ENCODE measurements at places on chromosomes 2 and 18.
A peak's percentile ranks its signal among the peaks of the same experiment; 100 is the strongest.

- DNase-seq = no peak
Observed at GRCh38 chr2:242024751-242025355, 155.3 kb downstream of the RTP5 start.

GRCh38 chr2:181052523-181052891 lies 72.1 kb downstream of the UBE2E3 start:
- no peak for DNase-seq

DNA sequence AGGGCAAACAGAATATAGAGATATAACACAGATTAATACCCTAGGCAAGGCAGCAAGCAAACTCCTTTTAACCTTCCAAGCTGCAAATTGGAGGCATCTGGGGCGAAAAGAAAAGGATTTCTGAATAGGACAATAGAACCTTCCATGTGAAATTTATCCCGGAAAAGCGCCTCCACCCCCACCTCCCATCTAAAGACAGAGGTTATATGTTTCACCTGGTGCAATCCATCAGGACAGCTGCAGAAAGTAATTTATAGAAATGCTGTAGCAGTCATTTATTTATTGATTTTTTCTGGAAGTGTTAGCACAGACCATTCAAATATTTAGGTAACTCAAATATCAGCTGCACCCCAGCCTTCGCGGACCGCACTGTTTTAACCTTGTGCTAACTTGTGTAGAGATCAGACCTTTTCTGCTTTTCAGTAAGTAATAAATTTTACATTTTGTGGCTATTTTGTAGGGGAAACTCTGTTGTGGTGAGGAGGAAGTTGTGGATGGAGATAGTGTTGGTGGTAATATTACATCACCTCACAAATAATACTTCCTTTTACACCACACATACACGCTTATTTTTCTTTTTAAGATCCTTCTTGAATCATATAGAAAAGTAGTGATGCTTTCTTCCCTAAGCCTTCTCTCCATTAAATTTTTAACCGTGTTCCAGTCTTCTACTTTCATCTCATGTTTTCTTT lies 919.3 kb upstream of the CDH2 start:
- DNase-seq = no peak

DNA sequence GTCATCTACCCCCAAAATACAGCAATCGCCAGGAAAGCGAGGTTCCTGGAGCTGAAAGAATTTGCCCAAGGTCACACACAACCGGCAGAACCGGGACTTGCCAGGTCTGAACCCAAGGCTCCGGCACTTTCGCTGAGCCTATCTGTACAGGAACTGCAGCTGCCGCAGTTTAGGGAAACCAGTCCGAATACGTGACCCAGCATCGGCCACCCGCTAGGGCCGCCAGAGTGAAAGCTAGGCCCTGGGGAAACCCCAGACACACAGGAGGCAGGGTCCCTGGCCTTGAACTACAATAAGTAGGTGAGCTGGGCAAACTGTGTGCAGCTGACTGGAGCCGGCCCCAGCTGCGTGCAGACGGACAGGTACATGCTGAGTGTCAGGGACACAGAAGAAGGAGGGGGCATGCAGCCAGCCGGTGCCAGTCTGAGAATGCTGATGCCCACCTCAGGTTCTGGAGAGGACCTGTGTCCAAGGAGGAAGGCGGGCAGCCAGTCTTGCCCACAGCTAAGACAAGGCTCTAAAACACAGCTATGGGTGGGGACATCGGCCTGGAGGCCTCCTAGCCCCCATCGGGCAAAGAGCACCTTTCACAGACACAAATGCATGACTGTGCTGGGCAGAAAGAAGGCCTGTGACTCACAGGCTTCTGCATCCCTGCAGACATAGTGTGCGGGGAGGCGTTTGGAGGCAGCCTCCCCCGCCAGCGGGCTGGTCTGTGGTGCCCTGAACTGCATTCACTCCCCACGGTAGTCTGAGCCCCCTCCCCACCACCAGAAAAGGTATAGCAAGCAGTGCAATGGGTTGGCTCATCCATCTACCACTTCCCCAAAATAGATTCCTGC lies 107.4 kb upstream of the ID2 start:
- no peak for DNase-seq

DNA sequence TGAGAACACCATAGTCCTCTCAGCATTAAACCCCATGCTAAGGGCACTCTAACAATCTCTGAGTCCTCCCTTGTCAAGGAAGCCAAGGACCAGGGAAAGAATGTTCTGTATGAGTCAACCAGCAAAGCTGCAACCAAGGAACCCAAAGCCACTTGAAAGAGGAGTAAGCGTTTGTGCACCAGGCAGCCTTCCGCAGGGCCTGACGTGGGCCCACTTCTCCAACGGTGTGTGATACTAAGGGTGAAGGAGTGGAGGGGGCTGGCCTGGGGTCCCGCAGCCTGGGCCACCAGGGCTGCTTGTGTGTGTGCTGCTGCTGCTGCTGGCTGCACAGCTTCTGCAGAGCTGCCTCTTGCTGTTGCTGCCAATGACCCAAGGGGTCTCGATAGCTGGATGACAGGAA lies 30.1 kb upstream of the GALNT14 start:
- no peak for DNase-seq

DNA sequence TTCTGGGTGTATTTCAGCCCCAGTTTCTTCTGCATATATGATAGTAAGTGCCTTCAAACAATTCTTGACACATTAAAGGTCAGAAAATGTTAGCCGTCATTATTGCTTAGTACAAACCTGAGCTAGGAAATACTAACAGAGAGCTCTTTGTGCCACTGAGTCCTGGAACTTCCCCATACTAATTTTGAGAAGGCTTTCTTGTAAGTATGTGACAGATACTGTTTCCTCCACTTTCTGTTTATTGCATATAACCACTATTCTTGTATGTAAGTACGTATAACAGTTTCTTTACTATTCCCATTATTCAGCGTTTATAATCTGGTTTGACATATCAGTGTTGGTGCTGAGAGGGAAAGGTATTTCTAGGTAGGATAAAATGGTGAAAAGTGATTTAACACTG lies 9.8 kb downstream of the PPP1CB start:
- DNase-seq = no peak

DNA sequence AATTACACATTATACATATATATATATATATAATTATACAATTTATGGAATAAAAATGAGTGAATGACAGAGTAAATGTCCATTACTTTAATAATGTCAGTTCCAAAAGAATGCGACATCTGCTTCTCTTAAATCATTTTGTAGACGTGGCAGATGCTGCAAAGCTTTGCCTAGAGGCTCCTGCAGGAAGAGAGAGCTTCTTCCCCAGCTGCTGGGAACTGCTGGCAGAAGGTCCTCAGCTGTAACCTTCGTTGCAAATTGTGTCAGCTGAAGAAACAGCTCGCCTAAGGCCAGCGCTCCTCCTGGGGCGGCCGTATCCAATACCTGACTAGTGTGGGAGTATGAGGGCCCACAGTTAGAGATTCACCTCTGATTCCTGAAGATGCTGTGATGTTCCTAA lies 9.6 kb upstream of the THNSL2 start:
- DNase-seq = no peak

GRCh38 chr18:13503836-13504235 lies 222.5 kb downstream of the FAM210A start:
- no peak for DNase-seq

- DNase-seq = no peak
Observed at GRCh38 chr18:8217051-8217564, 392.1 kb upstream of the RAB12 start.

DNA sequence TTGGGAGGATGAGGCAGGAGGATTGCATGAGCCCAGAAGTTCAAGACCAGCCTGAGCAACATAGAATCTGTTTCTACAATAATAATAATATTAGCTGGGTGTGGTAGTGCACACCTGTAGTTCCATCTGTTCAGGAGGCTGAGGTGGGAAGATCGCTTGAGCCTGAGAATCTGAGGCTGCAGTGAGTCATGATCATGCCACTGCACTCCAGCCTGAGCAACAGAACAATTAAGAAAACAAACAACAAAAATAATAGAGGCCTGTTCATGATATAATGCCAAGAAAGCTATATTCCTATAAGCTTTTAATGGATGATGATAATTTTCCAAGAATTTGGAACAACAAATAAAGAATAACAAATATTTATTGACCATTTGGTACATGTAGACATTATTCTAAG lies 6.9 kb upstream of the CCBE1 start:
- peak; percentile 54 for DNase-seq

DNA sequence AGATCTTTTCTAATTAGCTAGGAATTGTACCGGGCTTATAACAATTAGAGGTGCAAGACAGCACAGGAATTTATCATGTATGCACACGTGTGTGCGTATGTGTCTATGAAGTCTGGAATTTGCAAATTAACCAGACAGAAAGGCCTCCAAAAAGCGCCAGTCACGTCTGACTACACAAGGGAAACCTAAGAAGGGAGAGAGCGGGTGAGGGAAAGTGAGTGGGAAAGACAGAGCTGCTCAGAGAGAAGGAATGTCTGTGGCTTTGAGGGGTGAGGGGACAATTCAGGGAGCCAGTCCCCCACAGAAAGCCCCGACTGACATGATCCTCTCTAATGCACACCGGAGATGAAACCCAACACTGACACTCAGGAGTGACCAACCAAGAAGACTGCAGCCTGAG lies 197.7 kb upstream of the SH3BP4 start:
- peak; percentile 46 for DNase-seq

DNA sequence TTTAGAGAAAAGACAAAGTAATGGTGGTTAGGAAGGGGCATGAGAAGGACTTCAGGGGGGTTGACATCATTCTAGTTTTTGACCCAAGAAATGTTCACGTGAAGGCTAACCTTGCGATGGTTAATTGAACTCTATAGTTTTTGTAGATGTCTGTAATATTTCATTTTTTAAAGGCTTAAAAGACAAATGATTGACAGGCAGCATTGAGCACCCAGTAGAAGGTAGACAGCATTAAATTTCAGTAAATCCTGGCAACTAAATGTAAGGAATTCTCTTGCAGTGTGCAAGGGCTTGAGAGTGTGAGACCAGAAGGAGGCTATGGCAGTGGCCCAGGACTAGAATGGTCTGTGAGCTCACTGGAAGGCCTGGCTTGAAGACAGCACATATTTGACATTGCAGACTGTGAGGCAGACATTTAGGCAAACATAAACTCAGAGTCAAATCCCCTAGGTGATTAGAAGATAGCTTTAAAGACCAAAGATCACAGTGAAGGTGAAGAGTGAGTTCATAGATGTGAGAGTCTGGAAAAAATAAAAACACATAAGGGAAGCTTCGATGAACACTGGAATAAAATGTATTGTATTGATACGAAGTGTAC lies 100.1 kb upstream of the MAP4K4 start:
- DNase-seq = no peak

DNA sequence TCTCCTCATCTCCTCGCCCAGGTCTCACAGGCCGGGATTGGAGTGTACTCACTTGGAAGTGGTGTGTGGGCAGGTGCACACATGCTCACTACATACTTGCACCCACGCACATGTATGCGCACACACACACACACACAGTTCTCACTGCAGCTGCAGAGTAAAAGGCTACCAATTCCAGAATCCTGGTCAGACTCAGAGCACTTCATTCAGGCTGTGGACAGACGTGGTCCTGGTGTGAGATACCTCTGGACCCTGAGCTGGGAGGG lies 19.4 kb downstream of the CELF4 start:
- DNase-seq = no peak

DNA sequence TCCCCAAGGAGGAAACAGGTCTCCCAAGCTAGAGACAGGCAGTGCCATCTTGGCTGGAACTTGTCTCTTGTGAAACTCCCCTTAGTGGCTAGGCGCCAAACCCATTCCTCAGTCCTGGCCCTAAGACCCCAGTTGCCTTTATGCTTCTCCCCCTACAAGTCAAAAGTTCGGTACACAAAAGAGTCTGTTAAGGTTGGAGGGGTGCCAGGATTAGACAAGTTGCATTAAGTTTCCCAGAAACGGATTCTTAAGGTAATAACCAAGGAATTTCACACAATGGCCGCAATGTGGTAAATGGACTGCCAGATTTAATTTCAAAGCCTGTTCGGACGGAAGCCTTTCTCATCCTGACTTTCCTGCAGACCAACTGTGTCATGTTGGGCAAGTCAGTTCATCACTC lies 80.7 kb downstream of the CCBE1 start:
- peak; percentile 26 for DNase-seq

GRCh38 chr18:59996370-59996966 lies 96.7 kb downstream of the PMAIP1 start:
- DNase-seq = peak; percentile 52

DNA sequence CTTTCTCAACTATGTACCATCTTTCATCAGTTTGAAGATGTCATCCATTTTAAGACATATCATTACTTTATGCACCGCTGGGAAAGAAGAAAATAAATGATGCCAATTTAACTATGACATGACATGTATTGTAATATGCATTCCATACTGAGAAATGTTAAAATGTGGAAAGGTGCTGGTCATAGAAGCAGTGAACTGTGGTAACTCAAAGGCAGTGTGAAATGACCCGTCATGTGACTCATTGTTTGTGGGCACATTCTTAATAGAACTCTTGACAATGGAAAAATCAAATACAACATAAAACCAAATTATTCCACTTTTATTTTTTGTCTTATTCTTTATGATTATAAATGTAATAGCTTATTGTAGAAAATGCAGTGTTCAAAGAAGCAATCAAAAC lies 455.0 kb upstream of the ST6GAL2 start:
- DNase-seq = peak; percentile 15

GRCh38 chr2:67873916-67874315 lies 188.9 kb downstream of the C1D start:
- DNase-seq = no peak

- no peak for DNase-seq
Observed at GRCh38 chr2:1968209-1968987, 224.1 kb upstream of the PXDN start.

DNA sequence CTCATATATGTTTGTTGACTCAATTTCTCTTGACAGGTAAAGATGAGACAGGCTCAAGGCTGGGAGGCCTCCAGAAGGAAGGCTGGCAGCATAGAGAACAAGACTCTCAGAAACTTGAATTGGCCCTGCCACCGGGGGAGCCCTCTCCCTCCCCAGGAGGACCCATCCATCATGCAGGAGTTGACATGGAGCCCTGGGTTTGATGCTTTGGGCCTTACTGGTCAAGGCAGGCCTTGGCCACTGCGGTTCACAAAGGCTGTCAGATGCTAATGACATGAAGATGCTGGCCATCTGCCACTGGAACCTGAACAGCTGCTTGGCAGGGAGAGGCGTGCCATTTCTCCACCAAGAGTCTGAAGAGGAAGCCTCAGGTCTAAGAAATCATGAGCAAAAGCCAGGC lies 193.6 kb downstream of the MTCL1 start:
- peak; percentile 89 for DNase-seq
